Activated B cell treated with CpG ODN at 0.5 μM for 24 hours (primary cell): ENCODE measurements at places on chromosomes 5 and 9. TPM values are rescaled to one million over a fixed set of nuclear protein-coding genes. Genes with fewer than 3 reads are reported as not detected.

GRCh38 chr5:135543485-135544304 lies 7.9 kb upstream of the NEUROG1 start:
- peaks cover 85% of the 10 kb centered on the region for H3K27me3 ChIP-seq
- H3K4me3 ChIP-seq: peak overlapping the region; percentile 86
- peaks cover 15% of the 10 kb centered on the region for H3K4me1 ChIP-seq

- peaks cover 11% of the 10 kb centered on the region for H3K4me1 ChIP-seq
- no peak overlapping the region for H3K4me3 ChIP-seq
- DNase-seq: no peak
- no peak overlapping the region for H3K27ac ChIP-seq
- H3K36me3 ChIP-seq: no peaks in the 10 kb centered on the region
Observed at GRCh38 chr9:129761293-129761900, 8.6 kb upstream of the PTGES start.

DNA sequence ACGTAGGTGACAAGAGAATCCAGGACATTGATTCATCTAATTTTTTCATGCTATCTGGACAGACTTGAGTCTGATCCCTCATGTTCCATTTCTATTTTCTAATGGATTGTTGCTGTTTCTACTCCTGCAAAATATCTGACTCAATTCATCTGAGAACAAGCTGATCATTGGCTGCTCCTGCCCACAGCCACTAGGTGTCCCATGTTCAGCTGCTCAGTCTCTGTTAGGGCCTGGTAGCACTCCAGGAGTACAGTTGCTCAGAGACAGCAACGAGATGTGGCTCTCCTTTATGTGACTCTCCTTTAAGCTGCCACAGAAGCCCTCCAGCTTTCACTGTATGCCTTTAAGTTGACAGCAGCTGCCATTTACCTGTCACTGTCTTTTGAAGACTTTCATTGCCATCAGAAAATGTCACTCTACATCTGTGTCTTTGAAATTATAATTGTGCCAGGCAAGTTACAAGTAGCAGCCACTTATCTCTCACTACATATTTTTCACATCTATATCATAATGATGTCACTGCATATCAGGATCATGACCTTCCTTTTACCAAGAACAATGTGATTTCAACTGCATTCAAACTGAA lies 1944.2 kb upstream of the NUDT12 start:
- H3K27me3 ChIP-seq: no peaks in the 10 kb centered on the region
- no peak overlapping the region for H3K27ac ChIP-seq
- DNase-seq: no peak
- H3K36me3 ChIP-seq: no peaks in the 10 kb centered on the region
- H3K4me3 ChIP-seq: no peak overlapping the region
- H3K4me1 ChIP-seq: no peaks in the 10 kb centered on the region

- DNase-seq: no peak
- H3K4me3 ChIP-seq: no peak overlapping the region
- peaks cover 2% of the 10 kb centered on the region for H3K27me3 ChIP-seq
- H3K4me1 ChIP-seq: no peaks in the 10 kb centered on the region
- no peak overlapping the region for H3K27ac ChIP-seq
Observed at GRCh38 chr5:144017631-144018030, 152.8 kb downstream of the YIPF5 start.

DNA sequence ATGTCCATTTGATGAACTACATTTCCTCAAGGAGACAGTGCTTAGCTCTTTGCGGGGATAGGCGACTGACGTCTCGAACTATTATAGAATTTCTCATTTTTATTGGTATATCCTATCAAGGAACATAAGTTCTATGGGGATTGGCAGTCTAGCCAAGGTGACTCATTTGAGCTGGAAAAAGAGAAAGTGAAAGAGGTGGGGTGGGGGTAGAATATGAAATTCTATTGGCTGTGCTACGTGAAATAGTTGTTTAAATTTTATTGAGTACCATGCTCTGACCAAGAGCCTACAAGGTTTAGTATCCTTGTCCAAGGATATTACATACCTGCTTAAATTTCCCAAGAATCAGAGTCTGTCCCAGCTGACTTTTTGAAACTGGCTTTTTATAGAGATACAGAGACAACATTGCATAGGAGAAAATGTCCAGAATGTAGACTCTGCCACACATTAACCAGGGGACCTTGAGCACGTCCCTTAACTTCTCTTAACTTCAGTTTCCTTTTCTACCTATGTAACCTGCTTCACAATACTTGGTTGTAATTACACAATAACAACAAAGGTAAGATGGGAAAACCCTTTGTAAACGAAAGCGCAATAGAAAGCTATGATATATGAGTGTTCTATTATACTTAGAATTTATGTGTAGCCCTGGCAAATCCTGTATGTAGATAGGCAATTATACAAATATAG lies 226.4 kb upstream of the WWC1 start:
- DNase-seq: no peak
- H3K4me3 ChIP-seq: no peak overlapping the region
- no peak overlapping the region for H3K27ac ChIP-seq
- no peaks in the 10 kb centered on the region for H3K4me1 ChIP-seq

- no peaks in the 10 kb centered on the region for H3K27me3 ChIP-seq
- peaks cover 55% of the 10 kb centered on the region for H3K4me1 ChIP-seq
- H3K4me3 ChIP-seq: peak overlapping the region; percentile 25
- peak; percentile 28 for DNase-seq
- H3K27ac ChIP-seq: peak overlapping the region; percentile 65
Observed at GRCh38 chr9:90774682-90775081, 26.9 kb upstream of the SYK start.

DNA sequence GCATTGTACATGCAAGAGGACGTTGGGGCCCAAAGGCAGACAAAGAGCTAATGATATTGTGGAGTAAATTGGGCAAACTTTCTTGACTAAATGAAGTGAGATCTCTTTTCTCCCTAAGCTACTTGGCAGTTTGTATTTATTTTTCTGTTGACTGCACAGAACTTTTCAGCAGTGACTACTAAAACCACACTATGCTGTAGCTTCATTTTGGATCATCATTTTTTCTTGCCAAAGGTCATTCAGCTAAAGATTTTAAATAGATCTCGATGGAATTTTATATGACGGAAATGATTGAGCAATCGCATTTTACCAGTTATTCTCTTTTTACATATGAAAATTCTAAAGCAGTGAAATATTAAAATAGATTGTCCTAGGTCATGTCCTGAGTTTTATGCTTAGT lies 286.1 kb upstream of the ACTBL2 start:
- H3K36me3 ChIP-seq: no peaks in the 10 kb centered on the region
- no peak for DNase-seq
- H3K27me3 ChIP-seq: peaks cover 3% of the 10 kb centered on the region
- H3K4me1 ChIP-seq: no peaks in the 10 kb centered on the region

DNA sequence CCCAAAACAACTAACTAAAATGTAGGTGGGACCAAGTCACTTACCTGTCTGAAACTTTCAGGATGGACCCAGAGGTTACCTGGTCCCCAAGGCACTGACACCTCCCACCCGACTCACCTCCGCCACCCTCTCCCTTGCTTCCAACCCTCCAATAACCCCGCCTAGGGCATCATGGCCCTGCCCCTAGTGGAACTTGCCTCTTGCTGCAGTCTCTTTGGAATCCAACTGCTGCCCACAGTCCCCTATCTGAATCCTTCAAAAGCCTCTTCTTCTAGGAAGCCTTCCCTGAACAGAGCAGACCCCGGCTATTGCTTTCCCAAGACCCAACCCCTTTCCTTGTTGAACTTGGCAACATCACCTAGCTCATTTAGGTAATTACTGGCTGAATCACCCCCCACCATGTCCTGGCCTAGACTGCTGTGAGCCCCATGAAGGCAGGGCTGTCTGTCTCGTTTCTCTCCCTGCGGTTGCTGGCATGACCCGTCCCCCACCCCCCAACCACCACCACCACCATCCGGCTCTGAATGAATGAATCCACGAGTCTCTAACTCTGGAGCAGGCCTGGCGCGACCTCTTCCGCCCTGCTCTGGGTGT lies 9.4 kb downstream of the CRB2 start:
- H3K4me1 ChIP-seq: peaks cover under 1% of the 10 kb centered on the region
- H3K27ac ChIP-seq: no peak overlapping the region
- no peak overlapping the region for H3K4me3 ChIP-seq
- DNase-seq: no peak

DNA sequence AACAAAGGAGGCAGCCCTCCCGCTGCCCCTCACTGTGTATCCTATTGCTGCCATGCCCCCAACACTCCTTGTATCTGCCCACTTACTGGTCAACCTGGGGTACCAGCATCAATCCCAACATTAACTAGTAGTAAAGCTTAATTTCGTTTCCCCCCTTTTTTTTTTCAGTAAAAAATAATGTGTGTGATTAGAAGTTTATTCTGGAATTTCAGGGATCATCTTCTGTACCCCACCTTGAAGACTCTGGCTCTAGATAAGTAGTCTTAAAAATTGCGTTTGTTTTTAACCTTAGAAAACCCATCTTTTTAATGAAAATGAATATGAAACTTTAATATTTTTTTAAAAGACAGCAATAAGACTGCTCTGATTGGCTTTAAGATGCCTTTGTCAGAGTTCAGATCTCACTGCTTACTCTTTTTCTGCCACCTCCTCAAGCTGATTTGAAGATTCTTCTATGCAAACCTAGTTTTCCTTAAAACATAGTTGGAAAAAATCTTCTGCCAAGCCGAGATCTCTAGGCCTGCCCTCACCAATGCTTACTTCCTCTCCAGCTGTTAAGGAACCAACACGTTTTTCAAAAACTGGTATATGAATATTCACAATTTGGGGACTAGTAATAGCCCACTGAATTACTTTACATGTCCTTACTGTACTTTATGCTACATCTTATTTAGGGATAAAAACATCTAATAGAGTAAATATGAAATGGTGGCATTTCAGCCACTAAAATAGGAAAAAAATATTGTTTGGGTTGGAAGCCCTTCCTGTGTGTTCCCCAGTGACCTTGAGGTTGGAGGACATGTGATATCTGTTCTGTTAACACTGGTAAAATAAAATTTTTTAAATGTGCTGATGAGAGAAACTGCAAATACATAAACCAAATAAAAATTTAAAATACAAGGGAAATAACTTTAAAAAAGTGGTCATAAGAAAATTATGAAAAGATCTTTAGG lies 4.0 kb upstream of the RHOBTB3 start:
- peaks cover 31% of the 10 kb centered on the region for H3K4me1 ChIP-seq
- no peak for DNase-seq
- no peak overlapping the region for H3K4me3 ChIP-seq

Gene SPINK5
- not detected in 2 replicates for total RNA-seq

Gene PCDHAC2
- not detected in 2 replicates for total RNA-seq

Gene SSNA1
- 71.9 and 76.8 TPM in 2 replicates for total RNA-seq

Gene FOXD4L3
- total RNA-seq: not detected in 2 replicates

Gene PCDHGA5
- total RNA-seq: 1.1 and 1.2 TPM in 2 replicates

Gene GPR21
- 0.95 and 1.6 TPM in 2 replicates for total RNA-seq

Gene IL13
- 0.27 and 0.75 TPM in 2 replicates for total RNA-seq

Gene PCDHB10
- 0.07 TPM in 1 of 2 replicates, not detected in the other for total RNA-seq
